Skeletal muscle cell (primary cell): ENCODE measurements at places on chromosomes 7 and 10.

DNA sequence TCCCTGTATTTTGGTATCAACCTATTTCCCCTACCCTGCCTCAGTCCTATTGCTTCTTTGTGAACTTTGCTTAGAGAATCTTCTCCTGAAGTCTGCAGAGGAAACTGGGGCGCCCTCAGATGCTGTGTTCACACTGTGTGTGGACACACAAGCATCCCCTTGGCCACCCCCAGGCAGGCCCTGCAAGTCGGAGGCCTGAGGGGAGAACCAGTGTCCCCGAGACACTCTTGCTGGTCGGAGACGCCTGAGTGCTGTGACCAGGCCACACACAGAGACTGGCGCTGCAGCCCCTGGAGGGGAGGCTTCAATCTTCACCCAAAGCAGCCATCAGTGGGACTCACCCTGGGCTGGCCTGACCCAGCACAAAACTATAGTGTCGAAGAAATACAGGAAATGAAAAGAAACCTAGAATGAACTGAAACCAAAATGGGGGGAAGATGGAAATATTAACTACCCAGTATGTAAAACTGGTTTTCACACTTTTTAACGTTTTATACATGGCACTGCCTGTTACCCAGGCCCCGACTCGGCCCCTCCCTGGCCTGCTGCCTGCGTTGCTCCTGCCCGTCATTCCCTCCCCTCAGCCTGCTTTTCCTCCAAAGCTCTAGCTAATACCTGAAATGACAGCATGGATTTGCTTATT, 48.4 kb upstream of the FAM20C start:
- DNase-seq, result no peak

DNA sequence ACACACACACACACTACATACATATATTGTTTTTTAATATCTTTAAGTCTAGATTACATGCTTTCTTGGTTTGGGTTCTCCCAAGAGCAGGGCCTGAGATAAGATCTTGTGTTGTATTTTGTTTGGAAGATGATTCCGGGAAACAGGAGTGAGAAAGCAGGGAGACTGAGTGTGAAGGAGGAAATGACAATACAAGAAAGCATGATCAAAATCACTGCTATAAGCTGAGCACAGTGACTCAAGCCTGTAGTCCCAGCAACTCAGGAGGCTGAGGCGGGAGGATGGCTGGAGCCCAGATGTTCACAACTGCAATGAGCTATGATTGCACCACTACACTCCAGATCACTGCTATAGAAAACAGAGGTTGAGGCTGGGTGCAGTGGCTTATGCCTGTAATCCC, 267.6 kb downstream of the SKIDA1 start:
- no peak for DNase-seq

DNA sequence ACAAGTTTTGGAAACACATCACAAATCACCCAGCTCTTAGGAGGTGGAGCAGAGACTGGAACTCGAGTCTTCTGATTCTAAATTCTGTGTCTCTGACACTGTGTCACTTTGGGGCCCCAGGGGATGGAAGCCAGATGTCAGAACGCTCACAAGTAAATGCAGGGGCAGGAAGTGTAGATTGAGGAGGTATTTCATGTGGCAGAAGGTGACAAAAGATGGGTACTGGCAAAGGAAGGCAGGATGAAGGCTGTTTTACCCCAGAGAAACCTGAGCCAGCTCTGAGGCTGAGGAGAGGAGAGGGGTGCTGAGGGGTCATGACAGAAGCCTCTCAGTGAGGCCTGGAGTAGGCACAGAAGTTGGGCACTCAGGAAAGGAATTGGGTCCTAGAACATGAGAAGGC, 6.0 kb upstream of the PURB start:
- DNase-seq, result no peak

DNA sequence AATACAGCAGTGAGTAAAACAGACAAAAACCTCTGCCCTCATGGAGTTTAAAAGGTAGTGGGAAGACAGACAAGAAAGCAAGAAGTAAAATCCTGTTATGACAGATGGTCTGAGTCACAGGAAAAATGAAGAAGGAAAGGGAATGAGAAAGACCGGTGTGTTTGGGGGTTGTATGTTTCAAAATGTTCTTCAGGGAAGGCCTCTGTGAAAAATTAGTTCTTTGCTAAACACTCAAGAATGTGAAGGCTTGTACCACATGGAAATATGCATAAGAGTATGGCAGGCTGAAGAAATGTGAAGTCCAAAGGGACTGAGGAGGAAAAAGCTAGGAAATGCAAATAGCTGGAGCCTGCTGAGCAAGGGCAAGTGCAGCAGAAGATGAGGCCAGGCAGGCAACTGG, 315.9 kb upstream of the SEMA3A start:
- DNase-seq, result peak; percentile 73

DNA sequence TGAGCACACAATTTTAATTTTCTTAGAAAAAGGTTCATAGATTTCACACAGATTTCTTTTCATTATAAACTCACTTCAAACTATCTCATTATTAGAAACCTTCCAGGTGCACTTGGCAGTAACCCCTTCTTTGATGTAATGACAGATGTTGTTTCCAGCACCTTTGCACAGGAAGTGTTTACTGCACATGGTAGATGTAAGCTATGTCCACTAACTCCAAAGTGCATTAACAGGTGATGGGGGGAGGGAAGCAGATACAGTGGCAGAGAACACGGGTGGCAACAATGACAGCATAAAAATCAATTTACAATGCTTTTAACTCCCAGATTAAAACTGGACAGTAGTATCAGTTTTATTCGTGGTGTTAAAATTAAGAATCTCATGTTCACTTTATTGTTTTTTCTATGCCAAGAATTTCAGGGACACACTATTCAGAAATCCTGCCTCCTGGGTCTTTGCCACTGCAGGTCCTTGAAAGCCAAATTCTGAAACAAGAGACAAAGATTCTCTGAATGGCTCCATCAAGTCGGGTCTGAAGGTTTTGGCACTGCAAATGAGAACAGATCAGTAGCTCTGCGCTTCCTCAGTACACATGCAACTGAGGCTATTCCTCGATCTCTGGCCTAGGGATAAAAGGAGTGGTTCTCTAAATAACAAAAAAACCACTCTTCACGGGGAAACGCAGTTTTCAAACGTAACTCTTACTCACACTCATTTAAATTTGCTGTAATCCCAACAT, 187.7 kb downstream of the JAZF1 start:
- DNase-seq, result no peak

- no peak for DNase-seq
These were observed 3.4 kb upstream of the CDK13 start for GRCh38 chr7:39946693-39947092.

- no peak for DNase-seq
These were observed 20.8 kb upstream of the RET start for GRCh38 chr10:43055991-43056567.

GRCh38 chr10:126425489-126426065, 37.3 kb upstream of the ADAM12 start:
- no peak for DNase-seq

DNA sequence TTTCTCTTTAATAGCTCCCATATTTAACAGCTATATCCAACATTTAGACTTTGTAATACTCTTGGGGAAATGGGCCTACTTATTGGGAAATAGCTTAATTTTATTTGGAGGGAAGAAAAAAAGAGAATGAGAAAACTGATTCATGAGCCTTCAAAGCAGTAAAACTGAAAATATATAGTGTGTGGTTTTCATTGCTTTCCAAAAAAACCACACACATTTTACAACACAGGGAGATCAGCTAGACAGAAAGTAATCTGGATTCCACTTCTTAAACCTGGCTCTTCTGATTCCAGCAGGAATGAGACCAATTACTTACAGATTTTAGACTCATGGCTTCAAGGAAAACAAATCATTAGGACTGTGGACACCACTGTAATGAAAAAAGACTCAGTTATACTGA, 48.7 kb downstream of the CH25H start:
- peak; percentile 63 for DNase-seq

GRCh38 chr10:118042336-118042735, 4.4 kb downstream of the RAB11FIP2 start:
- DNase-seq, result no peak

- DNase-seq, result no peak
These were observed 38.4 kb downstream of the IL2RA start for GRCh38 chr10:6023661-6024333.

GRCh38 chr10:10092581-10092980, 925.1 kb upstream of the CELF2 start:
- peak; percentile 49 for DNase-seq

DNA sequence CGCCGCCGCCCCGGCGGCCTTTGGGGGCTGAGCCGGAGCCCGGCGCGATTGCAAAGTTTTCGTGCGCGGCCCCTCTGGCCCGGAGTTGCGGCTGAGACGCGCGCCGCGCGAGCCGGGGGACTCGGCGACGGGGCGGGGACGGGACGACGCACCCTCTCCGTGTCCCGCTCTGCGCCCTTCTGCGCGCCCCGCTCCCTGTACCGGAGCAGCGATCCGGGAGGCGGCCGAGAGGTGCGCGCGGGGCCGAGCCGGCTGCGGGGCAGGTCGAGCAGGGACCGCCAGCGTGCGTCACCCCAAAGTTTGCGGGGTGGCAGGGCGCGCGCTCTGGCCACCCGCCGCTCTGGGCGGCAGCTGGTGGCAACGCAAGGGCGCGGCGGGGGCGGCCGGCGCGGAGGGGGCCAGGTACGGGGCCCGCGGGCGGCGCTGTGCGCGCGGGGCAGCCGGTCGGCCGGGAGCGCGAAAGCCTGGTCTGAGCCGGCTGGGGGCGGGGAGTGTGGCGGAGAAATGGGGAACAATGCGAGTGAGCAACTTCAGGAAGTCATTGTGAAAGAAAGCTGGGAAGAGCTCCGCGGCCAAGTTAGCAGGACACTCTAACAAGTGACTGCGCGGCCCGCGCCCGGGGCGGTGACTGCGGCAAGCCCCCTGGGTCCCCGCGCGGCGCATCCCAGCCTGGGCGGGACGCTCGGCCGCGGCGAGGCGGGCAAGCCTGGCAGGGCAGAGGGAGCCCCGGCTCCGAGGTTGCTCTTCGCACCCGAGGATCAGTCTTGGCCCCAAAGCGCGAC, at the start of gene IKZF1:
IKZF1 (plus strand) TSS at position 588 of the 782 bp plus-strand sequence. CDS start 14,346 bp downstream, outside the sequence.
- DNase-seq, result no peak

- no peak for DNase-seq
These were observed 71.8 kb downstream of the MALRD1 start for GRCh38 chr10:19120381-19120908.

GRCh38 chr7:137952426-137952805, 49.5 kb downstream of the CREB3L2 start:
- DNase-seq, result no peak

GRCh38 chr7:158449942-158450341, 137.7 kb downstream of the PTPRN2 start:
- DNase-seq, result no peak

- DNase-seq, result no peak
These were observed 3.5 kb upstream of the OIT3 start for GRCh38 chr10:72890086-72890485.

DNA sequence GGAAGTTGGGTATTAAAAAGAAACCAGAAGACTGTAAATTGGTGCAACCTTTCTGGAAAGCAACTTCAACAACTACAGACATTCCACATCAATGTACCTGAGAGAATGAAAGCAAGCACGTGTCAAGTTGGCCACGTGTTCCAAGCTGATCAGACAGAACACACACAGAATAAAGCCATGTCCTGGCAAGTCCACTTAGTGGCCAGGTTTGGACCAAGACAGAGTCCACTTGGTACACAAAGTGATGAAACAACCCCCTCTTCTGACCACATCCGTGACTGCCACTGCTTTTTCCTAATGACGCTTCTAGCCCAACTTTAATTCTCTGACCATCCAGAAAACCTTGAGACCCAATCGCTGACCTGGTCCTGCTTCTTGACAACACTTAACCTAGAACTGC, 109.4 kb downstream of the ABLIM1 start:
- no peak for DNase-seq
